ENCODE measurements at places on chromosomes 4 and X. TPM values are rescaled to one million over a fixed set of nuclear protein-coding genes. Genes with fewer than 3 reads are reported as not detected.
A peak's percentile ranks its signal among the peaks of the same experiment; 100 is the strongest.

DNA sequence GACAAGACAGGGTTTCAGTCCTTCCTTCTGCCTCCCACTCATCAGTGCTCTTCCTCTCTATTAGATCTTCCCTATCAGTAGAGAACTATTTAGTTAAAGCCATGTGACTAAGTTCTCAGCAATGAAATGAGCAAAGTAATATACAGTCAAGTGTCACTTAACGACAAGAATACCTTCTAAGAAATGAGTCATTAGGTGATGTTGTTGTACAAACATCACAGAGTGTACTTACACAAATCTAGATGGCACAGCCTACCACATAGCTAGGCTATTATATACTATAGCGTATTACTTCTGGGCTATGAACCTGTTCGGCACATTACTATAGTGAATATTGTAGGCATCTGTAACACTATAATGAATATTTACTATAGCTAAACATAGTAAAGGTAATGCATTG is 71.3 kb downstream of the POU4F2 start:
- no peak overlapping the region for H3K4me3 ChIP-seq
- H3K36me3 ChIP-seq: no peaks in the 10 kb centered on the region
- H3K27ac ChIP-seq: no peak overlapping the region
- DNase-seq: no peak
- no peaks in the 10 kb centered on the region for H3K4me1 ChIP-seq
- H3K27me3 ChIP-seq: no peaks in the 10 kb centered on the region

DNA sequence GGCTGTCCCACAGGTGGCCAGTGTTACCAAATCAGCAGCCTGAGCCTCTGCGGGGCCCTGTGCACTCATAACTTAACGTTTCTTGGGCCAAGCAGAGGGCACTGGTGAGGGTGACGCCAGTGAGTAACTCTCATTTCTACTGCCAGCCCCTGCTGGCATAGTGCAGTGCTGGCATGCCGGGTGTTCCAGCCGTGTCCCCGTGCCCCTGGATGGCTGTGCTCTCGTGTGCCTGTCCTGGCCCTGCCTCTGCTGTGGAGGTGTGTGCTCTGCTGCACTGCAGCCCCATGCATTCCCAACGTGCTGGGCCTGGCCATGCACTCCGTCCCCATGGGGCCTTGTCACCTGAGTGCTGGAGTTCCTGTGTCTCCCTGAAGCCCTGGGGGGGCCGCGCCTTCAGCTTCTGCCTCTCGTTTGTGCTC is 14.7 kb downstream of the TBC1D14 start:
- H3K27me3 ChIP-seq: no peaks in the 10 kb centered on the region
- peaks cover 74% of the 10 kb centered on the region for H3K4me1 ChIP-seq
- peaks cover 9% of the 10 kb centered on the region for H3K36me3 ChIP-seq
- peak overlapping the region; percentile 89 for H3K27ac ChIP-seq
- no peak for DNase-seq

GRCh38 chr4:145935253-145936141 is 3.1 kb downstream of the ZNF827 start:
- H3K4me3 ChIP-seq: peak overlapping the region; percentile 94
- H3K27me3 ChIP-seq: no peaks in the 10 kb centered on the region
- no peak for DNase-seq
- H3K36me3 ChIP-seq: no peaks in the 10 kb centered on the region
- peak overlapping the region; percentile 66 for H3K27ac ChIP-seq

DNA sequence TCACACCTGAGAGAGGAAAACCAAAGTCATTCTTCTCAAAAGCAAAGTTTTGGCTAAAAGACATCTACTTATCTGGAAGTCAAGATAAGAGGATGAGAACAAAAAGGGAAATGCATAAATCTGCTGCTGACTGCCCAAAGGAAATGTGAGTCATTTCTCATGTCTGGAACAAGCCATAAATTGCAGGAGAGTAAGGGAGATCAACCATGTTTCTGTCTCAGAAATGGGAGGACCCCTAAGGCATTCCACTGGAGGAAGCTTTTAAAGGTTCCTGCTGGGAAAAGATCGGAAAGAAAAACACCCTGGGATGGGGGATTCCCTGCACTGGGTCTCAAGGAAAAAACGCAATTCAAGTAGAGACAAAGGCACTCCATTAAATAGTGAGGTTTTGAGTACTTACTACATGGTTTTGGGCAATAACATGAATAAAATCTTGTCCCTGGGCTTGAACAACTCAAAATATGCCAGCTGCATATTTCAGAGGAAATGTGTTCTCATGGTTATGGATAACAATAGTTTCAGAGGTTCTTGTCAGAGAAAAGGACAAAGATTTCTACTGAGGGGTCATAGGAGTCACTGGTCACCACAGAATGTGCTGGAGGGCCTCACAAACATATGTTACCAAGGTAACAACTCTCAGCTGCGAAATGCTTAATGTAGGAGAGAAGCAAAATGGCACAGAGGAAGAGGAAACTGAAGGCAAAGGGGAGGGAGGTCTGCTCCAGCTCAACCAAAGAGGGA is 19.3 kb downstream of the GPR143 start:
- H3K4me3 ChIP-seq: peak overlapping the region; percentile 32
- peaks cover 20% of the 10 kb centered on the region for H3K4me1 ChIP-seq
- no peak overlapping the region for H3K27ac ChIP-seq
- H3K27me3 ChIP-seq: no peaks in the 10 kb centered on the region
- no peak for DNase-seq

DNA sequence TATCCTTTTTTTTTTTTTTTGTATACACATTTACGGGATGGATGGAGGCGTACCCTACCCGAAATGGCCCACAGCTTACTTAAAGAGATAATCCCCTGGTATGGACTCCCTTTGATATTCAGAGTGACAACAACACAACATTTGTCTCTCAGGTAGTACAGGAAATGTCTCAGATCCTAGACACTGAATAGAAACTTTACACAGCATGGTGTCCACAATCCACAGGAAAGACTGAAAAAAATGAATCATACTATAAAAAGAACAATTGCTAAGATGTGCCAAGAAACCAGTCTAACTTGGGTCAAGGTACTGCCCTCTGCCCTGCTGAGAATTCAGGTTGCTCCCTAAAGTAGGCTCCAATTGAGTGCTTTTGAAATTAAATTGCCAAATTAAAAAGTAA is 100.8 kb upstream of the LANCL3 start:
- DNase-seq: no peak
- H3K36me3 ChIP-seq: no peaks in the 10 kb centered on the region
- H3K27ac ChIP-seq: no peak overlapping the region
- peaks cover 8% of the 10 kb centered on the region for H3K27me3 ChIP-seq
- H3K4me1 ChIP-seq: no peaks in the 10 kb centered on the region

DNA sequence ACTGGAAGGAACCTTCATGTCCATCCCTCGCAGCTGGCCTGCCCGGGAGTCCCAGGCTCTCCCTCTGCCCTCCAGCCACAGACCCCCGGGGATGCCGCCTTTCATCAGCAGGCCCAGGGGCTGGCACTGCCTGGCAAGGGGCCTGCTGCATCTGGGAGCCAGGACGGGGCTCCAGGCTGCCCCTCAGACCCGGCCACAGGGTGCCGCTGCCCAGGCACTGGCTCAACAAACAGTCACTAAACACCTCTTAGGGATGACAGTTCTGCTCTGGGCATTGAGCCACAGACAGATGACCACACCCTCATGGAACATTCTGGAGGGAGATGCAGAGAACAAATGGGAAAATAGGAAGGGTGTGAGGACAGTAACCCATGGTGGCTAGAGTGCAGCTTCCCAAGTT is 109.3 kb downstream of the HMX1 start:
- no peaks in the 10 kb centered on the region for H3K36me3 ChIP-seq
- DNase-seq: peak; percentile 49
- H3K4me1 ChIP-seq: no peaks in the 10 kb centered on the region
- H3K27me3 ChIP-seq: no peaks in the 10 kb centered on the region
- no peak overlapping the region for H3K27ac ChIP-seq

DNA sequence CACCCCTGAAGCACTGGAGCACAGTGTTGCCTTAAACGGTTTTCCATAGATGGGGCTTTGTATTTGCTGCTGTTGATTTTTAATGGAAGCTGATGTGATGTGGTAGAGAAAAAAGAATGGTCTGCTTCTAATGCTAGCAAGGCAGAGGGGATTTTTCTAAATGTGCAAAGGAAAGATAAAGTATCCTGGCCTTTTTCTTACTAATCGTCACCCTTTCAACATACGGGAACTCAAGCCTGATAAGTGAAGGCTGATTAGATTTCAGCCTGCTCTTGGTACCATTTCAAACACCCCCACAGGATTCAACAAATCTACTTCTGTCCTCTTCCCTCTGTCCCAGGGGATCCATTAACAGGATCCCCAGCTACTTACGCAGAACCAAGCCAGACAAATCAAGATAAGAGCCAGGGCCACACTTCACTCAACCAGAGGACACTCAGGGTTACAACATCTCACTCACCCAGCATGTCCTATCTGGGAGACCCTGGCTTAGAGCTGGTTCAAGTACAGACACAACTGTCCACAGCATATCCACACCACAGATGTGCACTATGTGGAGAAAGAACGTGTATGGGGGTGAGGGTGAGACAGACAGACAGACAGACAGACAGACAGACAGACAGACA is 180.0 kb downstream of the SH3KBP1 start:
- no peak overlapping the region for H3K27ac ChIP-seq
- no peaks in the 10 kb centered on the region for H3K27me3 ChIP-seq
- H3K4me1 ChIP-seq: peaks cover 44% of the 10 kb centered on the region
- H3K4me3 ChIP-seq: no peak overlapping the region
- no peak for DNase-seq

- H3K27me3 ChIP-seq: peaks cover 21% of the 10 kb centered on the region
- H3K4me3 ChIP-seq: no peak overlapping the region
- peaks cover 4% of the 10 kb centered on the region for H3K4me1 ChIP-seq
- H3K27ac ChIP-seq: no peak overlapping the region
Measured at GRCh38 chr4:151152028-151152427, 52.6 kb downstream of the RPS3A start.

DNA sequence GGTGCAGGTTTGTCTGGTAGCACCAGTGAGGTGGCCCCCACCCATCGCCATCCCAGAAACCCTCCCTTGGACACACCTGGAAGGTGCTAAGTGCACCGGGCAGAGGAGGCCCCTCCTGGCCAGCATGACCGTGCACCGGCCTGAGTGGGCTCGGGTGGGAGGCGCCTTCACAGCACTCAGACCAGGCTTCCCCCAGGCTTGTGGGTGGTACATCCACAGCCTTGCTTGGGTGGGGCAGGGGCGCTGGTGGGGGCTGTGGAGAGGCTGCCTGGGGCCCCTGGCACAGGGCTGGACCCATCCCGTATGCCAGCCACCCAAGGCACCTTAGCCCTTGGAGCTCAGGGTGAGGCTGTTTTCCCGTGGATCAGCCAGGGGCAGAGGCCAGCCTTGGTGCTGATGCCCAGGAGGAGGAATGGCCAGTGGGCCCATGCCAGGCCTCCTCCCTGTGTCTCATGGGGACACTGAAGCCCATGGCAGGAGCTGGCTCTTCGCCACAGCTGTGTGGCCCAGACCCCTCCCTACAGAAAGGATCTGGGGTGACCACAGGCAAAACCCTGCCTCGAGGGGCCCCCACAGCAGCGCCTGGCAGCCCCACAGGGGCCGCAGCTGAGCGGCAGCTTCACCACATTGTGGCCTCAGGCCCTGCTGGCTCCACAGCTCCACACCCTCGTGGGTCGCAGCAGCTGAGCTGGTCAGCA is 21.4 kb downstream of the NKX1-1 start:
- H3K4me1 ChIP-seq: no peaks in the 10 kb centered on the region
- no peak overlapping the region for H3K27ac ChIP-seq
- peak; percentile 59 for DNase-seq

DNA sequence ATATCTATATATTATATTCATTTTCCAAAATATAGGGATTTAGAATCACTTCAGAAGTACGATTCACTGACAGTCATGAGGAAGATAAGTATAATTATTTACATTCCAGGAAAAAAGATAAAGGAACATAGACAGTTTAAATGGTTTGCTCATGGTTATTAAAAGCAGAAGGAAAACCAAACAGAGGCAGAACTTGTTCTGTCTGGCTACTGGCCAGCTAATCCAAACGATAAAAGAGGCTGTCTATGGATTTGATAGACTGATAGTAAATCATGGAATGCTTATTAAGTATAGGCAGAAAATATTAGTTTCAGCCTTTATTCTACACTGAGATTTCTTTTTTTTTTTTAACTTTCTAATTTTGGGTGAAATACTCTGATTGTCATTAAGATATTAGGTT is 50.2 kb downstream of the RPGR start:
- H3K4me1 ChIP-seq: no peaks in the 10 kb centered on the region
- no peak overlapping the region for H3K4me3 ChIP-seq
- peaks cover 4% of the 10 kb centered on the region for H3K27me3 ChIP-seq
- no peak for DNase-seq

DNA sequence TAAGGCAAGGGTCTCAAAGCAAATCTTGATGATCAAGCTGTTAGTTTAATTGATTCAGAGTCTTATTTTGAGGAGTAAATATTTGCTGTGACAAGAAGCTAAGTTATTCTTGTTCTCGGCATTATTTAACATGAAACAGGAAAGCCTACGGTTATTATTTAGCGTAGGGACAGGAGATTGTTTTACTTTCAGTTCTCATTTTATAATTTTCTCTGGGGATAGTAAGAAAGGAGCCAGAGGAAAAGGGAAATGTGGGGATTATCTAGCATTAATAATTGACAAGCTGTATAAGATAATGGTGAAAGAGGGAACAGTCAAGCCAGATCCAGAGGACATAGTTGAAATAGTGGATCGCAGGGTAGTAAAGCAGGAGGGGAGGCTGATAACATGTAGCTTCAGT is 39.7 kb upstream of the PARM1 start:
- no peaks in the 10 kb centered on the region for H3K27me3 ChIP-seq
- no peaks in the 10 kb centered on the region for H3K36me3 ChIP-seq
- no peak for DNase-seq
- peak overlapping the region; percentile 6 for H3K4me3 ChIP-seq

GRCh38 chr4:7254736-7255487 is 62.6 kb downstream of the SORCS2 start:
- no peak overlapping the region for H3K27ac ChIP-seq
- peaks cover 30% of the 10 kb centered on the region for H3K27me3 ChIP-seq
- no peaks in the 10 kb centered on the region for H3K36me3 ChIP-seq
- DNase-seq: no peak
- H3K4me1 ChIP-seq: no peaks in the 10 kb centered on the region
- H3K4me3 ChIP-seq: no peak overlapping the region

GRCh38 chrX:106415276-106415895 is 196.4 kb upstream of the RADX start:
- H3K4me1 ChIP-seq: no peaks in the 10 kb centered on the region
- no peaks in the 10 kb centered on the region for H3K36me3 ChIP-seq
- DNase-seq: no peak
- no peak overlapping the region for H3K27ac ChIP-seq
- H3K27me3 ChIP-seq: peaks cover 9% of the 10 kb centered on the region

The MFAP3L gene
- 0.95 TPM for total RNA-seq

The HSPA4L gene
- 10.4 TPM for total RNA-seq

The DMRTC1 gene
- not detected for total RNA-seq

The IL13RA2 gene
- total RNA-seq: not detected

The FAT4 gene
- total RNA-seq: 1.4 TPM

The FAM47A gene
- total RNA-seq: not detected

The IL15 gene
- 7.2 TPM for total RNA-seq

Measured in natural killer cell treated with Interleukin-12 subunit alpha and Interleukin-12 subunit beta and Interleukin-15 and Interleukin-18, amount 100 ng/mL, for 72 hours (primary cell).